ENCODE measurements at places on chromosomes 3 and 15.

DNA sequence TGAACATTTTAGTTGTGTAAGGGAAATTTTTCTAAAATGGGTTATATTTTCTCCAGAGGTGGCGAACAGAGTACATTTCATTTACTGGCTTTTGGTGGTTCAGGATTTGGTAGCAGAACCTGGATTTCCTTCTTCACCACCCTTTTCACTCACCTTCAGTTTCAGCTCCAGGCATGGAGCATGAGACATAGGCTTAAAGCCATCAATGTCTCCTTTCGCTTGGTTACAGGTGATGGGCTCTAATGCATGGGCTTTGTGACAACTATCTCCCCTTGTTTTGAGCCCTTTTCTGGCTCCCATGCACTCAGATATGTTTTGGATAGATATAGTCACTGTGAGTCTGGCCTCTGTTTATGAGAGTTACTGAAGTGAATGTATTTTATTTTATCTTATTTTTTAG, 96.6 kb upstream of the ANKRD28 start:
- no peak for DNase-seq

- no peak for DNase-seq
Measured at GRCh38 chr3:61662861-61663260, 101.5 kb downstream of the PTPRG start.

DNA sequence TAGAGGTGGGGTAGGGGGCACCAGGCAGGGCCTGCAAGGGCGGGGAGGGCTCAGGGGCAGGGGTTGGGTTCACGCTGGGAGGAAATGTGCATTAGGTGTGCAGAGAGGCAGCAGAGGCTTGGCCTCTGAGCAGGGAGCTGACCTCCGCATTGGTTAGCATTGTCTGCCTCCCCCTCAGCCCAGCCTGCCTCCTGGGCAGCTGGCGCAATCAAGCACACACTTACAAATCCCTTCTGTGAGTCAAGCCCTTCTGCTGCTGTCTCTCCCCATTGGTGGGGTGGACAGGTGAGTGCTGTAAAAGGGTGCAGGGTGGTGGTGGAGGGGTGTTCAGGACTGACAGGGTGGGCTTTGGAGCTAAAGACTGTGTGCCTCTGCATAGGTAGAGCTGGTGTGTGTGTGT, 9.3 kb downstream of the LOXL1 start:
- no peak for DNase-seq

DNA sequence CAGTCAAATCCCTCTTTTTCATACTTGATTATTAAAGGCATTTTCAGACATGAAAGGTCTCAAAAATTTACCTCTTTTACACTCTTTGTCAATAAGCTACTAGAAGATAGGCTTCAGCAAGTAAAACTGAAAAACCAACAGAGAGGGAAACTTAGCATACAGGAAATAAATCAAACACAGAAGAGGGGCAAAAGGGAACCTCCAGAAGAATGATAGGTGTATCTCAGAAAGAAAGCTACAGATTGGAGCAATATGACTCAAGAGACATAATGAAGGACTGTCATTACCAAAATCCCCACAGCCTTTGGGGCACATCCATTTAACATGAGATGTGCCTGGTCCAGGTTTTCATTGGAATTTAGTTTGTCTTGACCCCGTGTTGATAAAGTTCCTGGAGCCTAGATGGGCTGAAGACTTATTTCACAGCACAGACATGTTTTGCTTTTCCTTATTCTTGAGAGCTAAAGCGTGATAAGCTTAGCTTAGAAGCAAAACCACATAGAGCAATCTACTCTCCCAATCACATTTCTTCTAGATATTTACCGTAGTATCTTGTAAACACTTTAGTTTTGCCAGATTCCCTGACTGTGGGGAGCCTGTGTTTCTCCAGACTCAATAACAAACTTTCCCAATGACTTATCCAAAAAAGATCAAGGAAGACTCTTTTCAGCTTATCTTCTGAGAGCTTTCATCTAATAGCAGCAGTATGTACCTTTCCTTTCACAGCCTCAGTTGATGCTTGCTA, 11.7 kb downstream of the LRRFIP2 start:
- no peak for DNase-seq

- DNase-seq, result no peak
Measured at GRCh38 chr3:189927975-189928895, 192.5 kb downstream of the P3H2 start.

DNA sequence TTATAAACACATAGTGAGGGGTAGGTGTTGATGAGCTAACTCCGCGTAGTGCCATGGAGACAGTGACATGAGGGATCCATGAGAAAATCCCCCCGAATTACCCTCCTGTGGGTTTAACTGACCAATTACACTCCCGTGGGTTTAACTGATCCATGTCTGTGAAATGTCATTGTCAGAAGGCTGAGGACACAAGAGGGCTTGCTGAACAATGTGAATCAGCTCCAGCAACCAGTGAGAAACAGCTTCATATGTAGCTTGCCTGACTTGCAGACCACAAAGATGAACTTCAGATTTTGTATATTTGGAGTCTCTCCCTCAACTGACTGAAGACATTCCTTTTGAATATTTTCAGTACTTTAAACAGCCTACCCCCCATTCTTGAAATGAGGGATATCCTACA, 144.9 kb downstream of the FBN1 start:
- no peak for DNase-seq

- DNase-seq, result no peak
Measured at GRCh38 chr3:14389166-14389606, 13.2 kb upstream of the SLC6A6 start.

GRCh38 chr3:139301654-139302053, 42.2 kb upstream of the MRPS22 start:
- DNase-seq, result no peak

DNA sequence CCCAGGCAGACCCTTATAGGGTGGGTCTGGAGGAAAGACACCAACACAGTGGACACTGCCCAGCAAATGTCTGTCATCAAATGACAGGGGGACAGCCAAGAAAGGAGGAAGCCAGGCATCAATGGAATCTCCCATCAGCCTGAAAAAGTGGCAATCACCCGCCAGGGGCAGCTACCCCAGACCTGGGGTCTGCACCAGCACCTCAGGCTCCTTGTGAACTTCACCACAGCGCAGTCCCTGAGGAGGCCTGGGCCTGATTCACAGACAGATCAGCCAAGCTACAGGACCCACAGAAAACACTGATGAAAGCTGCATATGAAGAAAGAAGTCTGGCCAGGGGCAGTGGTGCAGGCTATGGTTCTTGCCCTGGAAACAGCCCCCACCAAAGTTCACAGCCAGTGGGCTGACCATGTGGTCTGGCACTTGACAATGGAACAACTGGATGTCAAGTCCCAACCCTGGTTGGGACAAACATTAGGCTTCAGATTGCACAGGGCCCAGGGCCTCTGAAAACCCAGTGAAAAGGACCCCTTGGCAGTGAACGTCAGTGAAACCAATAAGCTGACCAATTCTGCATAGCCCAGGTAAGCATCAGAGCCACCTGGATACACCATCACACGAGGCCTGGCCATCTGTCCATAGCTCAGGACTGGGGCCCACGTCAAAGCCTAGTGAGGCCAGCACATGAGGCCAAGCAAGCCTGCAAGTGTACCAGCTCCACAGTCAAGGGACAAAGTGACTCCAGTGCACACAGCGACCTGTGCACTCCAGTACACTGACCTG, 29.1 kb downstream of the ALS2CL start:
- no peak for DNase-seq
